Stimulated activated CD4-positive, alpha-beta T cell treated with anti-CD3 and anti-CD28 coated beads, Interleukin-15, amount 100 ng/mL, for 24 hours (primary cell): ENCODE measurements at places on chromosomes 12 and 14.
A peak's percentile ranks its signal among the peaks of the same experiment; 100 is the strongest.

- DNase-seq = no peak
Measured at GRCh38 chr12:91606662-91607377, 424.2 kb upstream of the DCN start.

- DNase-seq = no peak
Measured at GRCh38 chr12:83092606-83093005, 405.9 kb downstream of the TMTC2 start.

DNA sequence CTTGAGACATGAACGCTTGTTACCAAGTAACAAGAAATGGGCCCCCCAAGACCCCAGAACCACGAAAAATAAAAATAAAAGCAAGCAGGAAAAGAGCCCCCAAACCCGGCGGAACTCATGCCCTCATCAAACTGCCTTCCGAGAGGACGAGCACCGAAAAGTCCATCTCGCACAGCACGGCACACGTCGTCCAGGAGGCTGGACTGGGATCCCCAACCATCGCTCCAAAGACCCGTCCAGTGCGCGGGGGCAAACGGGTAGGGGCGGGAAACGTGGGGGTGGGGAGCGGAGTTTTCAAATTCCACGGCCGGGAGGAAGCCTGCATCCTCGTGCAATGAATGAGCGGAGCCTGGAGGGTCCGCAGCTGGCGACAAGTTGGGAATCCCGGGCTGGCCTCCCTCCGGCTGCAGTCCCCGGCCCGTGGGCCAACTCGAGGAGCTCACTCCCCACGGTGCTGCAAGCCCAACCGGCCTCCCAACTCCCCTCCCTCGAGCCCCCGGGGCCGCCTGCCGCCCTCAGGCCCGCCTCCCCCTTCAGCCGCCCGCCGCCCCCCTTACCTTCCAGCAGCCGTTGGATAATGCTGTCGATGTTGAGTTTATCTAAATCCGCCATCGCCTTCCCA is 484 bp downstream of the PPP1CC start:
- peak; percentile 41 for DNase-seq

DNA sequence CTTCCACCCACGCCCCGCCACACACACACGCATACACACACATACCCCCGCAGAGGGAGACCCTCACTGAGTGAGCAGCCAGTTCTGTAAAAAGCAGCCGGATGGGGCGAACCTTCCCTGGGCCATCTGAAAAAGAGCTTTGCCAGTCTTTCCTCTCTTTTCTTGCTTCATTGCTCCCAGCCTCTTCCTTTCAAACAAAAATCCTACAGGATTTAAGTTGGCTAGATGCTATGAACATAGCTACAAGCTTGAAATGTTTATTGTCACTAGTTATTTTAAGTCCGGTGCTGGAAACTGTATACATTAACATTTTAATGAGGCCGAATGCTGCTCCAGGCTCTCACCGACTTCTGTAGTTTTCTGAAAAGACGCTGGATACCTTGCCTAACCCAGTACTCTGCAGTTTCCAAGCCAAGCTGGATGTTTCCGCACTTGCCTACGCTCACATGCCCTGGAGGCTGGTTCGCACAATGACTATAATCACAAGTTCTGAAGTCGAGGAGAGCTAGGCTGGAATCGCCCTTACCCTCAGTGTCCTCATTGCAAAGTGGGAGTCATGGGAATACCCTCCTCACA is 39.2 kb downstream of the LTBP2 start:
- no peak for DNase-seq

GRCh38 chr14:96564389-96564788 is 62.2 kb downstream of the PAPOLA start:
- DNase-seq = no peak

GRCh38 chr14:105168979-105169507 is 467 bp upstream of the JAG2 start:
- DNase-seq = peak; percentile 63

DNA sequence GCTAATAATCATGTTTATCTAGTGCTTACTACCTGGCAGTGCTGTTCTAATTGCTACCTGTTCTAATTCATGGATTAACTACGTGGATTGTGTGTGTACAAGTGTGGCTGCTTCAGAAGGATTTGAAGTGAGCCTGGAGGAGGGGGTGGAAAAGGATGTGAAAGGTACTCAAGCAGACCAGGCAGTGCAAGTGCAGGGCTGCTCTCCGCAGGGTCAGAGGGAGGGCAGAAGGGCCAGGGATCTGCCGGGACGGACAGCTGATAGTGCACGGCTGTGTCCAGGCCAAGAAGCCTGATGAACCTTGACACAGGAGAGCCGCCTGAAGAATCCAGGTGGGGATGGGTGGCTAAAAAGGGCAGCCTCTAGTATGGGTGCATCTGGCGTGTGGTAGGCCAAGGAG is 28.5 kb downstream of the PIWIL1 start:
- no peak for DNase-seq

GRCh38 chr14:63543826-63544406 is 739 bp upstream of the PPP2R5E start:
- DNase-seq = no peak

- no peak for DNase-seq
Measured at GRCh38 chr12:123126294-123127181, 24.4 kb downstream of the PITPNM2 start.

GRCh38 chr14:72466325-72466724 is 427.6 kb downstream of the DPF3 start:
- DNase-seq = no peak

DNA sequence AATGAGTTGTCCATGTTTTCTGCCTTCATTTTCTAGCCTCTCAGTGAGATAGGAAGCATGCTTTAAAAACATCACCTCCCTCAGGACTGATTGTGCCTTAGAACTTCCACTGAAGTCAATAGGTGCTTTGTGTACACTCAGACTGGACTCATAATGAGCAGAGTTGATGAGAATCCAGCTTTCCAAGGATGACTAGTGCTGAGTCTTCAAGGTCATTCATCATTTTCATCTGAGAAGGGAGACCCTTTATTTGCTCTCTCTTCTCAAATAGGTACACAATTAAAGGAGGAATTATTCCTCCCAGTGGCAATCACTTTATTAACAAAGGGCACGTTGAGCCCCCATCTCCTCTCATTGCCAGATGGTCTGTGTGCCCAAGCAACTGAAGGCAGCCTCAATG is 210.9 kb upstream of the PRKD1 start:
- DNase-seq = no peak

- DNase-seq = peak; percentile 57
Measured at GRCh38 chr12:45730084-45730347, 510 bp downstream of the ARID2 start.

DNA sequence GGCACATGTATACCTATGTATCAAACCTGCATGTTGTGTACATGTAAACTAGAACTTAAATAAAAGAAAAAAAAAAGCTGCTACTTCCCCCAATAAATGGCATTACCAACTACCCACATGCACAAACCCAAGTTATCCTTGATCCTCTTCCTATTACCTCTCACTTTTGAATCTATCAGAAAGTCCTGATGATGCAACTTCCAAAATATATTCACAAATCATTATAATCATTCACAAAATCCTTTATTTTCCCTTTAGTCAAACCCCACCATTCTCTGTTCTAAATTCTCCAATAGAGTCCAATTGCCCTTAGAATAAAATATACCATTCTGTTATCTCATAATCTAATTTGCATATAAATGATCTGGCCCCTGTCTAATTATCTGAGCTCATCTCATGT is 92.0 kb downstream of the PLEKHG7 start:
- no peak for DNase-seq

DNA sequence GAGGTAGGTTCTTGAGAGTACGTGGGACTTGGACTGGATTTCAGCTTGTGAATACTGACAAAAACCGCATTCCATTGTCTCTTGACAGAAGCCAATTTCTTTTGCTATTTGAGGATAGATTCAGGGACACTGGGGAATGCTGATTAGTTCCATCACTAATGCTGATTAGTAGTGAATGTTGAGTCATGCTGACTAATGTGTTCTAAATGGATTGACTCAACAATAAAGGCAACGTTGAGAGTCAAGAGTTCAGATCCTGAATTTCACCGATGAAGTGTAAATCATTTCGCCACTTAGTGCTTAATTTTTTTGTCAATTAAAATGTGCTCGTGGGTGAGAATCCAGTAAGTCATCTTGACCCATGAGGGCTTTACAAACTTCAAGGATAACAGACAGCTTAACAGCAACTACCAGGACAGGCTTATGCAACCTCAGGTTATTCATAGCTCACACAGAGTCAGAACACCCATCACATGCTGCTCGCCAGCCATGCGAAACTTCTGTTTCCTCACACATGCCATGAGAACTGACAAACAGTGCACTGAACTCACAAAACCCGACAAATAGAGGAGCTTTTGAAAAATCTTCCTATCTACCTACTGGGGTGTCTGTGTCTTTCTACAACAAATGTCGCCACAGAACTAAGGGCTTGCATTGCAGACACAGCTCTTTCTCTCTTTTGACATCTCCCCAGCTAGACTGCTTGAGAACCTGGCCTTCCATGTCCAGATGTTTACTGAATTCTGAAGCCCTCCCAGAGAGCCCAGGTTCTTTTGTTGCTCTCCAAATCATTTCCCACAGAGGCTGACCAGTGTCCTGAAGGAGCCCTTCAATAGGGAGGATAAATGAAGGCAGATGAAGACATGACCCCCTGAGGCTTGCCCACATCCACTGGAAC is 316.4 kb downstream of the ZFP36L1 start:
- no peak for DNase-seq

GRCh38 chr14:59161561-59162175 is 26.8 kb upstream of the DAAM1 start:
- no peak for DNase-seq

- DNase-seq = no peak
Measured at GRCh38 chr14:22381408-22381760, 207.6 kb downstream of the DAD1 start.

GRCh38 chr14:25001601-25002000 is 48.3 kb downstream of the STXBP6 start:
- no peak for DNase-seq

GRCh38 chr12:32360956-32361355 is 38.4 kb upstream of the FGD4 start:
- DNase-seq = no peak

GRCh38 chr12:91056488-91056887 is 1.3 kb downstream of the KERA start:
- DNase-seq = no peak

GRCh38 chr14:104932676-104933631 is 8.3 kb downstream of the PLD4 start:
- DNase-seq = peak; percentile 93

DNA sequence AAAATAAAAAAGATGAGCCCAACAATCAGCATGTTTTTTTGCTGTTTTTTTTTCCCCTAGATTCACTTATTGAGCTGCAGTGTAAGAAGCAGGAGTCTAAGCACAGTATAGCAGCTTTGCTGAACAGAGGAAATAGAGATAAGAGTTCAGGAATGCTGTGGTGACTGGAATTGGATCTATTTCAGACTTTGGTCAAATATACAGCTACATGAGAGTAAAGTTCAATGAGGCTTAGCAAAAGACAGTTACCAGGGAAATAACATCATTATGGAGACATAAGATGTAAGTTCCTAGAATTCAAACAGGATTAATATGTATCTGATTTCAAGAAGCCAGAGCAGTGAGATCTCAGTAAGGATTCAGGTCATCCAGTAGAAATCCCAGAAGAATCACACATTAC is 613.0 kb downstream of the RPS29 start:
- no peak for DNase-seq

GRCh38 chr12:56645717-56646446 is at the start of gene ATP5F1B:
Gene ATP5F1B (minus strand): TSS chr12:56645984. CDS start chr12:56645963, 21 bp downstream.
- peak; percentile 94 for DNase-seq

DNA sequence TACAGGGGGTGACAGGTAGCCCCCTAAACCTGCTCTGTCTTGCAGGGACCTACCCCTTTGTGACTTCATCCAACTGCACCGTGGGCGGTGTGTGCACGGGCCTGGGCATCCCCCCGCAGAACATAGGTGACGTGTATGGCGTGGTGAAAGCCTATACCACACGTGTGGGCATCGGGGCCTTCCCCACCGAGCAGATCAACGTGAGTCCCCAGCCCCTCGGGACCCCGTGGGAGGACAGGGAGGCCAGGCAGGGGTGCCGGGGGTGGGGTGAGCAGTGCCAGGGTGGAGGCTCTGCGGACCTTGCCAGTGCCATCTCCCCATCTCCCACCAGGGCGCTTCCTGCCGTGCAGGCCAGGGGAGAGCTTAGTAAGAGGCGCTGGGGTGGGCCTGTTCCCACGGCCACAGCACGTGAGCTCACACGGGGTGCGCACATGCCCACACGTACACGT is 11.1 kb upstream of the SIVA1 start:
- no peak for DNase-seq

GRCh38 chr14:90781344-90781761 is 34.9 kb downstream of the TTC7B start:
- DNase-seq = no peak

DNA sequence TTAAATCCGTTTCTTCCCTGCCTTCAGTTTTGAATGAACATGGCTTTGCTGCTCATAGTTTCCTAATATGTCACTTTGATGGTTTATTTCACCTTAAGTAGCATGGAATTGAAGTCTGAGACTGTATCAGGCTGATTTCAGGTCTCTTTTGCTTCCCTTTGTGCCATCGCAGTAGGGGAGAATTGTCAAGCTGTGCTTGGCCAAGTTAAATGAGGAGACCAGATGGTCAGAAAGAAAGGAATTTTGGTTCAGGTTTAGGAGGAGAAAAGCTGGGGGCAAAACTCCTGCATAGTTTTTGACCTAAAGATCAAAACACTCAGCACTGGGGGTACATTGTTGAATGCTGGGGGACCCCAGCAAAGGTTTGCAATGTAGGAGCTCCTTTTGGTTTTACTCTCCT is 398.4 kb downstream of the NUAK1 start:
- no peak for DNase-seq

DNA sequence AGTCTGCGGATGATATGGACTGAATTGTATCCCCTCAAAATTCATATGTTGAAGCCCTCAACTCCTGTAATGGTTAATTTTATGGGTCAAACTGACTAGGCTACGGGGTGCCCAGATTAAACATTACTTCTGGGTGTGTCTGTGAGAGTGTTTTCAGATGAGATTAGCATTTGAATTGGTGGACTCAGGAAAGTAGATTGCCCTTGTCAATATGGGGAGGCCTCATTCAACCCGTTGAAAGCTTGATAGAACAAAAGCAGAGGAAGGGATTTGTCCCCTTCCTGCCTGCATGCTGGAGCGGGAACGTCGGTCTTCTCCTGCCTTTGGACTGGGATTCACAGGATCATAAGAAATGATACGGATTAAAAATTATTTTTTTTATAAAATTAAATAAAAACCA is 84.5 kb downstream of the BBS10 start:
- no peak for DNase-seq

GRCh38 chr14:31003284-31003683 is 22.2 kb upstream of the AP4S1 start:
- no peak for DNase-seq
